Activated CD4-positive, alpha-beta T cell treated with anti-CD3 and anti-CD28 coated beads, Interleukin-2, amount 10 ng/mL, durations not matched to agents 24 days and 14 days (primary cell): ENCODE measurements at places on chromosomes 13 and 19. TPM values are rescaled to one million over a fixed set of nuclear protein-coding genes. Genes with fewer than 3 reads are reported as not detected.

CYSLTR2 gene
- 0.90 and 1.1 TPM in 2 replicates for total RNA-seq

KLK13 gene
- not detected in 2 replicates for total RNA-seq

CBLC gene
- total RNA-seq = not detected in 2 replicates

RFPL4AL1 gene
- total RNA-seq = not detected in 2 replicates

CRLF1 gene
- not detected in 2 replicates for total RNA-seq

MAMSTR gene
- 1.2 and 1.4 TPM in 2 replicates for total RNA-seq

GRCh38 chr19:48852292-48852691 lies 16.0 kb upstream of the HSD17B14 start:
- no peak for DNase-seq
- no peaks in the 10 kb centered on the region for H3K4me1 ChIP-seq
- no peaks in the 10 kb centered on the region for H3K27me3 ChIP-seq
- no peak overlapping the region for H3K4me3 ChIP-seq
- no peaks in the 10 kb centered on the region for H3K36me3 ChIP-seq

DNA sequence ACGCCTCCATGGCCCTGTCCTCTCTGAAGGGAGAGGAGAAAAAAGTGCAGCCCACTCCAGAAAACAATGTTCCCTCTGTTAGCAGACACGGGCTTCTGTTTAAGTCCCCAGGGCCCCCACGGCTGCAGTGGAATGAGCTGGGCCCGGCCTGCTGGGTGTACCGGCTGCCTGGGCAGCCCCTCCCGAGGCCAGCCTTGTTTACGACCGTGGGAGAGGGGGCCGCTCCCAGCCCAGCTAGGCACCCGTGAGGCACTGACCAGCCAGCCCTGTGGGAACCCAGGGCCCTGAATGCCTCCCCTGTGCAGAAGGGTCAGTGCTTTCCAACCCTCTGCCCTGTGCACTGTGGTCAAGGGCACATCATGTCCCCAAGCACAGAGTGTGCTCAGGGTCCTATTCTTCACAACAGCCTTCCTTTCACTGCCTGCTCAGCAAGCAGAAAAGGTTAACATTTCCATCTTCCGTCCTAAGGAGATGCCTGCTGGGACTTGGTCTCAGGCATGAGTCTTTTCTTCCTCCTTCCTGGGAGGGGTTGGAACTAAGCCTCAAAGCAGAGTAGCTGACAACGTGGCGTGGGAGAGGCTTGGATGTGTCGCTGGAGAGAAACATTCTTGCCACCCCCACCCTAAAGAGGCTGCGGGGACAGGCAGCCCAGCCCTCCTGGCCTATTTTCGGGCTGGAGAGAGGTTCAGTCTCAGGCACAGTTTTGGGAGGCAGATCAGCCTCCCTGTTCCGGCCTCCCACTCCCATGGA lies 90.1 kb downstream of the RGCC start:
- no peaks in the 10 kb centered on the region for H3K27me3 ChIP-seq
- H3K27ac ChIP-seq = no peak overlapping the region
- peaks cover 21% of the 10 kb centered on the region for H3K4me1 ChIP-seq
- H3K4me3 ChIP-seq = no peak overlapping the region
- peak; percentile 48 for DNase-seq

DNA sequence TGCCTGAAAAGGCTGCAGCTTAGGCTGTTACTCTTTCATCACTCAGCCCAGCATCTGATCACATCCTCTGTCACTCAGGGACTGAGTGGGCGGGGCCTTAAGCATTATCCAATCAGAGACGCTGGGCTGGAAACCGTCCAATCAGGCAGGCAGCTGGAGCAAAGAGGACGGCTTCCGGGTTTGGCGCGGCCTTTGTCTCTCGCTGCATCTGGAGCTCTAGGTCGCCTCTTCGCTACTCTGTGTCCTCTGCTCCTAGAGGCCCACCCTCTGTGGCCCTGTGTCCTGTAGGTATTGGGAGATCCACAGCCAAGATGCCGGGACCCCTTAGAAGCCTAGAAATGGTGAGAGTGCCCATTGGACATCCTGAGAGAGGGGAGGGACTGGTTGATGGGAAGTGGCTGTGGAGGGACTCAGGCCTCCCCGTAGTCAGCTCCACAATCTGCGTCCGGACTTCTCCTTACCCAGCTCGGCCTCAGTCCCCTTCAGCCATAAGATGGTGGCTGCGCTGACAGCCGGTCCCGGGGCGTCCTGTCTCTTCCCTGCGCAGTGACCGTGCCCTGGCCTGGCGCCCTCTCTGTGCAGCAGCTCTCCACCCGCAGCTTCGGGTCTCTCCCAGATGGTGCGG lies at the start of gene ZNF486:
Gene ZNF486, plus strand, starts transcription at position 195 of the 625 bp plus-strand sequence. Its CDS starts 117 bp downstream, at position 312.
- no peaks in the 10 kb centered on the region for H3K27me3 ChIP-seq
- peak within 1 kb of the TSS; percentile 88 for H3K4me3 ChIP-seq
- H3K4me1 ChIP-seq = peaks cover 2% of the 10 kb centered on the region
- H3K27ac ChIP-seq = peak within 1 kb of the TSS; percentile 93

DNA sequence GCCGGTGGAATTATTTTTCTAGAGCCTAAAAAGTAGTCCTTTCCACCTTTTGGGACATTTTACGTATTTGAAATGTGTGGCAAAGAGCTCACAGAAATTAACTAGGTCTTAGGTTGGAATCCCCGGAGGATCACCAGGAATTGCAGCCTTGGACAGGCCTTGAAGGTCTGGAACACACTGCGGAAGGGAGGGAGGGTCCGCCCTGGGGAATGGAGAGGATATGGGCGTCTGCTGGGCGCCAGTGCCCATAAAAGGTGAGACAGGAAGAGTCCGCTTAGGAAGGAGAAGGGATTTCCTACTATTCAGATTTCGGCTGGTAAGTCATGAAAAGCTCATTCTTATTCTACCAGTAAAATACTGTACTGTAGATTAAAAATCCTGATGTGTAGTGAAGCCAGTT lies 111.9 kb downstream of the COL4A2 start:
- peaks cover 86% of the 10 kb centered on the region for H3K27me3 ChIP-seq
- no peak overlapping the region for H3K27ac ChIP-seq
- no peaks in the 10 kb centered on the region for H3K36me3 ChIP-seq

GRCh38 chr13:113935001-113935844 lies 38.7 kb downstream of the C13orf46 start:
- H3K36me3 ChIP-seq = no peaks in the 10 kb centered on the region
- H3K4me1 ChIP-seq = peaks cover 8% of the 10 kb centered on the region
- no peak for DNase-seq
- H3K27ac ChIP-seq = no peak overlapping the region
- H3K27me3 ChIP-seq = peaks cover 16% of the 10 kb centered on the region
- H3K4me3 ChIP-seq = no peak overlapping the region

DNA sequence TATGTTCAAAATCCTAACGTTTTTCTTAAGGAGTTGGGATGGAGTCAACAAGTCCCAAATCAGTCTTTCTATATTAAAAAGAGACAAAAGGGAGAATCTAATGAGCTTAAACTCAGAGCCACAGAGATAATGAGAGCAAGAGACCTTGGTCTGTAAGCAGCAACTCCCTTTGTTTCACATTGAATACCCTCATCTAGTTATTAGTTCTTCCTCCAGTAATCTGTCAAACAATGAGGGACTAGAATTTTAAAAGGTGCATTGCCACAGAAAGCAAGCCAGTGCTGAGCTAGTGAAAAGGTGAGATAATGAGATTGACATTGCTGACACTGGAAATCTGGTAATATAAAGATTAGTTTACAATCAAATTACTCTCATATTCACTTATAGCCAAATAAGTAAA lies 718.6 kb downstream of the DACH1 start:
- no peaks in the 10 kb centered on the region for H3K36me3 ChIP-seq
- H3K4me3 ChIP-seq = no peak overlapping the region
- H3K27ac ChIP-seq = no peak overlapping the region
- H3K27me3 ChIP-seq = no peaks in the 10 kb centered on the region

DNA sequence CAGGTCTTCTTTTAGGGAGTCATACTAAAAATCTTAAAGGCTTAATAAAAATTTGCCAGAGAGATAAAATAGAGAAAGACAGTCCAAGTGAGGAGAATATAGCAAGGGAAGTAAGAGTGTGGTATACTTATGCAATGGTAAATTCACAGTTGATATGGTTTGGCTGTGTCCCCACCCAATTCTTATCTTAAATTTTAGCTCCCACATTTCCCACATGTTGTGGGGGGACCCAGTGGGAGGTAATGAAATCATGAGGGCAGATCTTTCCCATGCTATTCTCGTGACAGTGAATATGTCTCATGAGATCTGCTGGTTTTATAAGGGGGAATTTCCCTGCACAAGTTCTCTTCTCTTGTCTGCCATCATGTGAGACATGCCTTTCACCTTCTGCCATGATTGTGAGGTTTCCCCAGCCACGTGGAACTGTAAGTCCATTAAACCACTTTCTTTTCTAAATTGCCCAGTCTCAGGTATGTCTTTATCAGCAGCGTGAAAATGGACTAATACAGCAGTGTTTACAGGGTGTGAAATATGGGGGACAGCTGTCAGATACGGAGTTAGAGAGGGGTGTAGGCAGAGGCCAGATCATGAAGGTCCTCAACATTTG lies 115.4 kb downstream of the UGGT2 start:
- no peak for DNase-seq
- no peak overlapping the region for H3K4me3 ChIP-seq
- no peaks in the 10 kb centered on the region for H3K27me3 ChIP-seq
- no peaks in the 10 kb centered on the region for H3K4me1 ChIP-seq

GRCh38 chr13:113013878-113014751 lies 45.1 kb downstream of the MCF2L start:
- no peak overlapping the region for H3K27ac ChIP-seq
- H3K27me3 ChIP-seq = no peaks in the 10 kb centered on the region
- no peaks in the 10 kb centered on the region for H3K4me1 ChIP-seq
- no peak overlapping the region for H3K4me3 ChIP-seq

DNA sequence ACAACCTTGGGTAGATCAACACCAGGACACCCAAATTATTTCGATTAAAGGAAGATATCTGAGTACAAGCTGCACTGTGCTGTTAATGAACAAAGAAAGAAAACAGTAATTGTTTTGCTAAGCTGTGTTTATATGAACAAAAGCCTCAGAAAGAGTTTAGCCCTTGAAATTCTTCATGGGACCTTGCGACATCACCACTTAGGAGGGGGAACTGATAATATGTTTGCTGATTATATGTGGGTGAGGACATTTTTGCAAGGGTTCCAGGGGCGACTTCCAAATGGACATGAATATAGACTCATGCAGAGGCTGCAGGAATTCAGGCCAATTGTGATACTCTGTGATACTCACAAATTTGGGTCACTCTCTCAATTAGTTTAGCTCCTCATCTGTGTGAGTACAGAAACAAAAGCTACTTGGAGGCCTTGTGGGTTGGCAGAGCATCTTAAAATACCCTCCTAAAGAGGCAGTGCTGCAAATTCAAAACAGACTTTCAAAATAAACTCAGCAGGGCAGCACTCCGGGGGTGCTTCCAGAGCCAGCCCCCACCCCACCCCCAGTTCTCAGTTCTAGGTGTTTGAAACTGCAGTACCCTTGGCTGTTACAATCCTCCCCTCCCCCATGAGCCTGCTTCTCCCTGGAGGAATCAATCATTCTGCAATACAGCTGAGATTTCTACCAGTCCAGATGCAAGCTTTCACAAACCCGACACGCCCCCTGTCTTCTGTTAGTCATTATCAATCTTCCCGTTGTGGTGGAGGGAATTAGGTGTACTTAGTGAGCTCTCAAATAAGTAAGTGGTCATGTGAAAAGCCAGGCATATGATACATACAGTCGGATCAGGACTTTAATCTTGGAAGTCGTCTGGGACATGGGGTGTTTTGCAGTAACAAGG lies 97.0 kb upstream of the MBNL2 start:
- H3K36me3 ChIP-seq = no peaks in the 10 kb centered on the region
- peaks cover 15% of the 10 kb centered on the region for H3K4me1 ChIP-seq
- no peak overlapping the region for H3K4me3 ChIP-seq
- no peak overlapping the region for H3K27ac ChIP-seq
- no peak for DNase-seq
